ENCODE measurements at places on chromosomes 12 and 14.

DNA sequence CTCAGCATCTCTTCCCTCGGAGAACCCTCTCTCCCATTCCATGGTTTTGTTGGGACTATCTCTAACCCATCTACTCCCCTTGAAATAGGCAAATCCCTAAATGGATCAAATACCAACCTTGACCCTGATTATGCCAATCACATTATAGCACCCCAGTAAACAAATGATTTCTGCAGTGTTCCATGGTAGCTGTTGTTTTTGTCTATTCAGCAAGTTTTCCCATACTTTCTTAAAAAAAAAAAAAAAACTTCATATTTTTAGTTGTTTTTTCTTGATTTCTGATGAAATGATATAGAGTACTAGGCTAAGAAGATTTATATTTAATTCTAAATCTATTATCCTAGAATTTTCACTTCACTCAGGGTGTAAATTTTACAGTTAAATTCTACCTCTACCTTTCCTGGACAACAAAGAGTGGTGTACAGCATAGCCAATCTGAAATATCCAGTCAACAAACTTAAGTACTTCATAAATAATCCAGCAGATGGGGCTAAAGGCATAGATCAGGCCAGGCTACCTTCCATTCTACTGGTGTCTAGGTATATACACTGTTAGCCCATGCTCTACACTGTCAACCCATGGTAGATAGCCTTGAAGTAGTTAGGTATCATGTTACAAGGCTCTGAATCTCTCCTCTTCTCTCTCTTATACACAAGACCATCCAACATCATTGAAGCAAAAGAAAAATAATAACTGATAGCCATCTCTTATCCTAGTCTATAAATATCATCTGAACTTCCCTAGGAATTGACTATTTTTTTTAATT, 82.2 kb downstream of the PLEKHG7 start:
- DNase-seq = peak; percentile 32

- DNase-seq = peak; percentile 69
Measured at GRCh38 chr14:96362071-96362964, 823 bp downstream of the ATG2B start.

DNA sequence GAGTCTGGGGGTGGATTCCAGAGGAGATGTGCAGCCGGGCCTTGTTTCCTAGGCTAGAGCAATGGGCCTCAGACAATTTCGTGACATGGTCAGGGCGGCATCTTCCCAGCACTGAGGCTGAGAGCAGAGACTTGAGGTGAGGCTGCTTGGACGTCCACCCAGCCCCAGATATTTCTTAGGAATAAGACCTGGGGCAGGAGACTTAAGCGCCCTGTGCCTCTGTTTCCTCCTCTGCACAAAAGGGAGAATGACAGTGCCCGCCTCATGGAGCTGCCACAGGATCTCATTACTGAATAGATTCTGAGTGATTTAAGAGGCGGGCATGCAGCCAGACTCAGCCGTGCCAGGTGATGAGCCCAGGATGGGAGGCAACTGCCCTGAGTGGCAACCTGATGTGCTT, 297.9 kb upstream of the SFSWAP start:
- DNase-seq = no peak

GRCh38 chr12:94589591-94590001, 60.8 kb downstream of the TMCC3 start:
- no peak for DNase-seq

DNA sequence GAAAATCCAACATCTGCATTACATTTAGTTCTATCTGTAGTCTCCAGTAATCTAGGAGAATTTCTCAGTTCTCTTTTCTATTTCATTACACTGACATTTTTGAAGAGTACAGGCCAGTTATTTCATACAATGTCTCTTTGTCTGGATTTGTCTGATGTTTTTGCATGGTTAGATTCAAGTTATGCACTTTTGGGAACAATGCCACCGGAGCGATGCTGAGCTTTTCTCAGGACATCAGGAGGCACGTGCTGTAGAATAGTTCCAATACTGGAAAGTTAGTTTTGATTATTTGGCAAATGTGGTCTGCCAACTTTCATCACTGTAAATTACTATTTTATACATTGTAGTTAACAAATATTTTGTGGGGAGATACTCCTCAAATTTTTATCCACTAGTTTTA, 43.1 kb downstream of the ALDH1L2 start:
- no peak for DNase-seq

- DNase-seq = no peak
Measured at GRCh38 chr14:34081101-34081575, 130.3 kb upstream of the EGLN3 start.

- DNase-seq = no peak
Measured at GRCh38 chr12:54933376-54933775, 51.2 kb downstream of the TESPA1 start.

- peak; percentile 77 for DNase-seq
Measured at GRCh38 chr14:74326369-74327152, 21.7 kb upstream of the VRTN start.

DNA sequence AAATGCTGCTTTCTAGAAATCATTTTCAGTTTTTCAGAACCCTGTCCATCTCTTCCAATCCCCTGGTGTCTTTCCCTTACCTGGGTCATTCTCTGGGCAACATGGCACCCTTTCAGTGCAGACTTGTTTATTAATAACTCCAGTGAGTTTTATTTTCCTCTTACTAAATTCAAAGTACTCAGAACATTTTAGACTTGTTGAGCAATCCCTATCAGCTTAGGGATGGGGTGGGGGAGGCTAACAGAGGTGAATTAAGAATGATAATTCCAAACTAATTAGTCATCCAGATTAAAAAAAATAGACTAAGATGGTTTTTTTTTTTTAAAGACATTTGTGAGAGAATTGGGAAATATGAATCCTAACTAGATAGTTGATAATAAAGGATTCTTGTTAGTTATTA, 10.7 kb downstream of the GPRC5A start:
- DNase-seq = no peak

DNA sequence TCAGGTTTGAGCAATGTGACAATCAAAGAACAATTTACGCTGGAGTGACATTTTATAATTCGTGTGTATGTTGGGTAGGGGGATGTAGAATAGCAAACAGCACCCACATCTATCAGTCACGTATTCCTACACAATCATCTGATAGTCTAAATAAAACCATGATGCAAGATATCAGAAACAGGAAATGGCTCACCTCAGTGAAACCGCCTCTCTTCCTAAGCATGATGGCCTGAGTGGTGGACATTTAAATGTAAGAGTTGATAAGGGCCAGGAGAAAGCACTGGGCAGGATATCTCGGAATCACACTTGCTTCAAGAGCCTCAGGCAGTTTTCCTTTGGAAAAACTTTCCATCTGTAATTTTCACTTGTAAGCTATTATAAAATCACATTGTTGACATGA, 128.2 kb downstream of the GRIP1 start:
- no peak for DNase-seq

GRCh38 chr14:50021261-50022031, 94.9 kb downstream of the VCPKMT start:
- no peak for DNase-seq

DNA sequence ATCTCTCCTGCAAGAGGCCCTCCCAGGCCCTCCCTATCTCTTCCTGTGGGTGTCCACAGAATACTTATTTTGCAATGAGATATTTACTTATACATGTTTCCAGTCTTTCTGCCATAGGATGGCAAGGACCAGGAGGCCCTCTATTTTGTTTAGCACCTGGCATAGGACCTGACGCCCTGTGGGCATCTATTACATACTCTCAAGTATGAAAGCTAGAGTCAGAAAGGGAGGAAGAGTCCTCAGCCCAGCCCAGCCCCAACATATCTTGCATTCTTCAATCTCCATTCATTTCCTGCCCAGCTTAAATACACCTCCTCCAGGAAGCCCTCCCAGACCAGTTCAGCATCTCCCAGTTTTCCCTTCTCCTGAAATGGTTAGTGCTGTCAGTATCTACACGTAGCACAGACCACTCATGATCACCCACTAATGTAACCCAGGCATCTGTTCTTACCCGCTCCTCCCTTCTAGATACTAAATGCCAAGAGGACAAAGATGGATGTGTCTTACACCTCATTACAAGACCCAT, 7.4 kb downstream of the FOXN4 start:
- DNase-seq = no peak
